ENCODE measurements at places on chromosomes 11 and 22.

DNA sequence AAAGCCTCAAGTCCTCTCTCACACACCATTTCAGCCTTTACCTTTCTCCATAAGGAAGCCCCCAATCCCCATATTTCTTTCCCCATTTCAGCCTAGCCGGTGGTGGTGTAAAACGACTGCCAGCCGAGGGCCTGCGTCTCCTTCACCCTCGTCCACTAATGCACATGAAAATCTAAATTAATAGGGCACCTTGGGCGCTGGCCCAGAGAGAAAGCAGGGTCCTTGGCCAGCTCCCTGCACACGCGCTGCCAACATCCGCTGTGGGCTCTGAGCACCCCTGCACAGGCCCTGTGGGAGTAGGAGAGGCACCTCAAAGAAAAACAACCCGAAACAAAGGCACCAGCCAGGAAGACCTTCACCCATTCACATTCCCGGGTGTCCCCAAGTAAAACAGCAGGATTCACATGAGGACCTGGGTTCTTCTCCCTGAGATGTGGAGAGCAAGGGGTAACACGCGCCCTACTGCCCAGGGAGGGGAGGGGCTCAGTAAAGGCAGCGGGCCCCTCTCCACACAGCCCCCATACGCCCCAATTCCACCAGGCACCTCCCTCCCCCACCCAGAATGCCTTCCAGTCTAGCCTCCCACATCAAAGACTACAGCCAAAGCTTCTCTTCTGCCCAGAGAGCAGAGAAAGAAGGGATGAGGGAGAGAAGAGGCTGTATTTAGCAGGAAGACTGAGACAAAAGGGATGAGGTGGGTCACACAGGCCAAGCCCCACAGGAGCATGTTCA lies 79.0 kb downstream of the MICAL3 start:
- DNase-seq, result no peak

DNA sequence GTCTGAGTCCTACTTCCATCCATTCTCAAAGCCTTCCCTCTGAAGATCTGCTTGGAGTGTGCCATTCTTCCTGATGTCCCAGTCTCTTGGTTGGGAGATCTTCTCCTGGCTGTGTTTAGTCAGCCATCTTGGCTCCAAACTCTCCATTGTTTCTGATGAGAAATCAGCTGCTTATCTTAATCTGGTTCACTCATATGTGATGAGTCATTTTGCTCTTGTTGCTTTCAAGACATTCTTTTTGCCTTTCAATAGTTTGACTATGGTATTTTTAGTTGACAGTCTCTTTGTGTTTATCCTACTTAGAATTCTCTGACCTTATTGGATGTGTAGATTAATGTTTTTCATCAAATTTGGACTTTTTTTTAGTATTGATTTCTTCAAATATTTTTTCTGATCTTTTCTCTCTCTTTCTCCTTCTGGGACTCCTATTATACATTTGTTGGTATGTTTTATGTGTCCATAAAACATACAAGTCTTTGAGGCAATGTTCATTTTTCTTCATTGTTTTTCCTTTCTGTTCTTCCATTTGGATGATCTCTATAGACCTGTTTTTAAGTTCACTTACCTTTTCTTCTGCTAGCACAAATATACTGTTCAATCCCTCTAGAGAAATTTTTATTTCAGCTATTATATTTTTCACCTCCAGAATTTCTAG lies 77.2 kb upstream of the CLPB start:
- DNase-seq, result no peak

GRCh38 chr11:61701242-61701886 lies 21.2 kb downstream of the DAGLA start:
- no peak for DNase-seq

DNA sequence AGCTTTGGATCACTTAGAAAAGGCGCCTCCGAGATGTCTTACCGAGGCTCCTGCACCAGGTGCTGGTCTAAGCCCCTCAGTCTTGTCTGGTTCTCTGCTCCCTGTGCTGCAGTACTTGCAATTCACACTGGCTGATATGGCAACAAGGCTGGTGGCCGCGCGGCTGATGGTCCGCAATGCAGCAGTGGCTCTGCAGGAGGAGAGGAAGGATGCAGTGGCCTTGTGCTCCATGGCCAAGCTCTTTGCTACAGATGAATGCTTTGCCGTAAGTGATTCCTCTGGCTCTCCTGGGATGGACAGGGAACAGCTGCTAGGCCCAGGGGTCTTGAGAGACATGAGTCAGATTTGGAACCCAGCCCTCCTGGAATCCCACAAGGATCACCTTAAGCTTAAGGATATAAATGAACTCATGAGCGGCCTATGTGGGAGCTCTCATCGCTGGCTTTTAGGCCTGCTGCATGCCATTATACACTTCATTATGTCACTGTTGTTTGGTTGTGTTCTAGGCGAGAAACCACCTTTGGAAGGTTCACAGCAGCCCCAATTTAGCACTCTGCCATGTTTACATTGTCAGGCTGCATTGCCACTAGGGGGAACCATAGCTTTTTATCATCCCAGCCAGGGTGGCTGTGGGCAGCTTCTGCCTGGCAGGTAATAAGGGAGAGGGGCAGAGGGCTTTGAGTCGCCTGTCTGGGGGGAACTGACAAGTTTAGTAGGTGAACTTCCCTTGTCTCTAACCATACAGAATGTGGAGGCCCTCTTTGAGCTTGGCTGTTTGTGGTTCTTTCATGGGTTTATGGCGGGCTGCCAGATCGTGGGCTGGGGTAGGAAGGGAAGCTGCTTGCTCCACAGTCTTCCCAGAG lies 8.5 kb downstream of the ACAD8 start:
- DNase-seq, result no peak

GRCh38 chr11:8694137-8694536 lies 11.5 kb downstream of the RPL27A start:
- no peak for DNase-seq

- no peak for DNase-seq
Measured at GRCh38 chr22:30116362-30117117, 36.3 kb downstream of the HORMAD2 start.

DNA sequence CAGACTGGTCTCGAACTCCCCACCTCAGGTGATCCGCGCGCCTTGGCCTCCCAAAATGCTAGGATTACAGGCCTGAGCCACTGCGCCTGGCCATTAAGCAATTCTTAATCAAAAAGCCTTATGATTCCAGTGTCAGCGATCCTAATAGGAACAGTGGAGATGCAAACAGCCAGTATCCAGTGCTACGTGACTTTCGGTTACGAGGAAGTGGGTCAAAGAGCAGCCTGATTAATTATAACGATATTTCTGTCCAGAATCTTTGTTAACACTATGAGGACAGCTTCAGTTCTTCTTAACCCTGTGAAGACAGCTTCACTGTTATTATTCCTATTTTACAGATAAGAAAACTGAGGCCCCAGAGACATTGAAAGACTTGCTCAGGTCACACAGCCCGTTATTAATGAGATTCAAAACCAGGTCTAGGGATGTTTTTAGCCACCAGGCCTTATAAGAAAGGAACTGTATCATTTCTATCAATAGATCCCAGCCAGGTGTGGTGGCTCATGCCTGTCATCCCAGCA lies 17.3 kb upstream of the HMOX1 start:
- DNase-seq, result no peak

GRCh38 chr11:10004526-10005113 lies 289.4 kb downstream of the SBF2 start:
- DNase-seq, result no peak

GRCh38 chr22:44573451-44573850 lies 75.4 kb upstream of the RTL6 start:
- no peak for DNase-seq

DNA sequence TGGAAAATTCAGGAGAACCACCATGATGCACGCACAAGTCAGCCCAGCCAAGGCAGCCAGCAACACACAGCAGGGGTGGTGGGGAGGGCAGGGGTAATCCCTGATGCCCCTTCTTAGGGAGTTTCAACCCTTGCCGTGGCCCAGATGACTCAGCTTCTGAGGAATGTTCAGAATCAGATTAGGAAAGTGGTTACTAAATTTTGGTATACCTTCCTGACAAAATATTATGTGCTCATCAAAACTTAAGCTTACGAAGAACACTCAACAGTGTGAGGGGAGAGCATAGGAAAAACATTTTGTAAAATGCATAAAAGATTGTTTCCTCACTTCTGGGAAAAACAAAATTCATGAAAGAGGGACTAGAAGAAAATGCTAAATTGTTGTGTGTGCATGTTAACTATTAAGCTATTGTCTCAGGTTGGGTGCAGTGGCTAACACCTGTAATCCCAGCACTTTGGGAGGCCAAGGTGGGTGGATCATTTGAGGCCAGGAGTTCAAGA lies 32.1 kb downstream of the SERPIND1 start:
- no peak for DNase-seq

DNA sequence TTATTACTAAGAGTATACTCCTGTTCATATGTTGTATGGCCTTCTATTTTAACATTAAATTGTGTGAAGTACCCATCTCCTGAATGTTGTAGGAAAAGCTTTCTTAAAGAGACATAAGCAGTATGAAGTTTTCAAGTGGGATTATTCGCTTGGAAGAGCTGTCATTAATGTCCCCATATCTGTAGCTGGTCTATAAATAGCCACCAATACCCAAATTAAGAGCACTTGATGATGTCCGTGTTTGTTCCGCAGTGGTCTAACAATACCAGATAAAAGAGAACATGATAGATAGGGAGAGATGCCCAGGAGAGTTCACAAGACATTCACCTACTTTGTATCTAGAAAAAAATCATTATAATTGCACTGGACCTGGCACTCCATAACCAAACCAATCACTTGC lies 527.6 kb downstream of the DLG2 start:
- no peak for DNase-seq

GRCh38 chr11:47186076-47186699 lies at the start of gene PACSIN3:
Gene PACSIN3, minus strand, starts transcription at chr11:47186434. Its CDS starts 3,707 bp downstream, at chr11:47182727.
- no peak for DNase-seq

DNA sequence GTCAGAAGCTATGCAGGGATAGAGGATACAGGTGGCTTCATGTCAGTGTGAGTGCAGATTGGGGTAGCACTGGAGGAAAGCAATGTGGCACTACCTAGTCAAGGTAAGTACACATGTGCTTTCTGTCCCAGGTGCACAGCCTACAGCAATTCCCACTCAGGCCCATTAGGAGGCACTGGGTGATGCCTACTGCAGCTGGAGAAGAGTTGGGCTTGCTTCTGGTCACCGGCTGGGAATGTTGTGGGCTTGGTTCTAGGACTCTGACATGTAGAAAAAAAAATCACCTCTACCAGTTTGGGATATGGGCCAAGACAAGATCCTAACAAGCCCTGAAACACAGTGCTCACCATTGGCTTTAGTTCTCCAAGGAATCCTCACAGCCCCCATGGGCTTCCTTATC lies 69.7 kb downstream of the TENM4 start:
- DNase-seq, result no peak

- no peak for DNase-seq
Measured at GRCh38 chr22:24209687-24210086, 28.4 kb downstream of the SUSD2 start.

DNA sequence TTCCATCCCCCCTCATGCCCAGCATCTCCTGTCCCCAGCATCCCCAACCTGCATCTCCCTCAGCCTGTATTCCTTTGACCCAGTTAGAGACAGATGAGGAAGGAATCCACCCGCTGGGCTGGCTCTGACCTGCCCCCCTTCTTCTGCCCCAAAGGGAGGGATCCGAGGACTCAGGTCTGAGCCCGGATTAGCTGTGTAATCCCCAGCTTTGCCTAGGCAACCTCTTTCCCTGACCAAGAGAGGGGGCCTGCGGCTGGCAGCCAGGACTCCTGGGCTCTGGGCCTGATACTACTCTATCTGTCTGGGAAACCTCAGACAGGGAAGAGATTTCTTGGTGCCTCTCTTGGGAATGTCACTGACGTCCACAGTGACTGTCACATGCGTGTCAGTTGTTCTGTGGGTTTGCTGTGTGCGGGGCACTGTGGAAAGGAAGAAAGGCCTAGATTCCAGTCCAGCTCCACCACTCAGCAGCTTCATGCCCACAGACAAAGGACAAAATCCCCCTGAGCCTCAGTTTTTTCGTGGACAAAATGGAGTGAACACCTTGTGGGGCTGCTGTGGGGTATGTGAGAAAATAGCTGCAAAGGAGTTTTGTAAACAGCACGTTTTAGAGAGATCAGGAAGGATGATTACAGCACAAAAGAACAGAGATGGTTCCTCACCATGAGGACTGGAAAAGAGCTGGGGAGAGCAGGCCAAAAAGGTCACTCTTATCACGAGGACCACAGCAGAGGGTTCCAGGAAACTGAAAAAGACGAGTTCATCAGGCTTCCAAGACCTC lies 1.3 kb upstream of the NDUFV1 start:
- DNase-seq, result no peak

GRCh38 chr11:9203691-9204311 lies 61.3 kb downstream of the DENND5A start:
- DNase-seq, result no peak

DNA sequence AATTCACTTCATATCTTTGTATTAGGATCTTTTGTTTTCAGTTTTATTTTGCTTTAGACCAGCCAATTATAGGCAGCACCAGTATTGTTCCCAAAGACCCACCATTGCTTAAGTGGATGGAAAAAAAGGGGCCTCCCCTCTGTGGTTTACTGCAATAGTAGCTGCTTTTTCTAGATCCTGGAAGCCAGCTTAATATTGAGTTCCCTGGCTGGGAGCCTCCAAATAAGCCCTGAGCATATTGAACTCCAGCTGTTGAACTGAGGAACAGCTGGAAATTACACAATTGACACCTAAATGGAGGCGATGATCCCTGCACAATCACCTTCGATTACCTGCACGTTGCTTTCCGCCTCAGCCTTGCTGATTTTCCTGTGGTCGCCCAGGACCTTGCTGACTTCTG lies 576.0 kb downstream of the SOX6 start:
- DNase-seq, result no peak

GRCh38 chr11:112401036-112401769 lies 140.5 kb upstream of the PLET1 start:
- DNase-seq, result no peak

- DNase-seq, result no peak
Measured at GRCh38 chr22:20173772-20174171, 22.9 kb upstream of the CCDC188 start.

DNA sequence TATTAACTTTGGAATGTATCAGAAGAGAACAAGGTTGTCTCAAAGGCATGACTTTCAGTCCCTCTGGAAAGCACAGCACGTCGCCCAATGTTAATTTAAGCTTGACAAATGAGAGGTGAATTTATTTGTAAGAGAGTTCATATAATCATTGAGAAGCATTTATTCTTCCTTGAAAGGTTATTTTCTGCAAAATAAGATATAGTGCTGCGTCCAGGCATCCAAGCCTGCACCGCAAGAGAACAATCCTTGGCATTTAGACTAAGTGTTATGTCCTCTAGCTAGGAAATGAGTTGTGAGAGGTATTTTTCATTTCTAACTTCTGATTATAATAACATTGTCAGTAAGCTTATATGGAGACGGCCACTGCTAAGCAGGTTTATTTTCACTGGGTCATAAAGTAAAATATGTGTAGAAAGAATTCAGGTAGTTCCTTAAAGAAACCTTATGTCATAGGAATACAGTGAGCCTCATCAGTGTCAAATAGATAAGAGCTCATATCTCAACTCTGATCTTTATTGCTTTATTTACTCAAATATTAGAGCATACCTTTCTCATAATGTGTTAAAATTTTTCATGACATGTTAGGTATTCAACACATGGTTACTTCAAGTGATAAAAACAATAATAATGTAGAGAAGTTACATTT lies 182.0 kb downstream of the LUZP2 start:
- DNase-seq, result no peak

- no peak for DNase-seq
Measured at GRCh38 chr11:662689-663274, 25.7 kb downstream of the DRD4 start.

Data from NCI-H187 treated with DMSO at 0.1 percent for 48 hours (cell line).